ENCODE measurements at places on chromosomes 5 and 9.

GRCh38 chr5:98742396-98743073 lies 30.9 kb upstream of the RGMB start:
- DNase-seq, result no peak

DNA sequence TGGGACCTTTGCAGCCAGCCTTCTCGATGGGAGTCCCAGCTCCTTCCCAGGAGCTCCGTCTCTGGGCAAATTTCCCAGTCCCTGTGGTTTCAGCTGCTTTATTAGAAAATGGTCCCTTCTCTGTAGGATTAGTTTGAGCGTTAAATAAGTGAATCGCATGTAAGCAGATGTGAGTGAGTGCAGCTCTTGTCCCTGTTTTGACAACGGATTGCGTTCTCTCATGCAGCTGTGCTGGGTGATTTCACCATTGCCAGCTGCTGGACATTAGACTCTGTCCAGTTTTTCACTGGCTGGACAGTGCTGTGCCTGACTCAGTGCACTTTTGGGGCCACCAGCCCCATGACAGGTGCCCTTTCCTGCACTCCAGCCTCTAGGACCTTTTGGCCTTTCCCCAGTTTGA lies 11.6 kb upstream of the CEL start:
- DNase-seq, result peak; percentile 24

GRCh38 chr5:15768936-15769335 lies 269.0 kb downstream of the FBXL7 start:
- DNase-seq, result no peak

GRCh38 chr5:151691706-151692105 lies 5.0 kb upstream of the SPARC start:
- DNase-seq, result no peak

DNA sequence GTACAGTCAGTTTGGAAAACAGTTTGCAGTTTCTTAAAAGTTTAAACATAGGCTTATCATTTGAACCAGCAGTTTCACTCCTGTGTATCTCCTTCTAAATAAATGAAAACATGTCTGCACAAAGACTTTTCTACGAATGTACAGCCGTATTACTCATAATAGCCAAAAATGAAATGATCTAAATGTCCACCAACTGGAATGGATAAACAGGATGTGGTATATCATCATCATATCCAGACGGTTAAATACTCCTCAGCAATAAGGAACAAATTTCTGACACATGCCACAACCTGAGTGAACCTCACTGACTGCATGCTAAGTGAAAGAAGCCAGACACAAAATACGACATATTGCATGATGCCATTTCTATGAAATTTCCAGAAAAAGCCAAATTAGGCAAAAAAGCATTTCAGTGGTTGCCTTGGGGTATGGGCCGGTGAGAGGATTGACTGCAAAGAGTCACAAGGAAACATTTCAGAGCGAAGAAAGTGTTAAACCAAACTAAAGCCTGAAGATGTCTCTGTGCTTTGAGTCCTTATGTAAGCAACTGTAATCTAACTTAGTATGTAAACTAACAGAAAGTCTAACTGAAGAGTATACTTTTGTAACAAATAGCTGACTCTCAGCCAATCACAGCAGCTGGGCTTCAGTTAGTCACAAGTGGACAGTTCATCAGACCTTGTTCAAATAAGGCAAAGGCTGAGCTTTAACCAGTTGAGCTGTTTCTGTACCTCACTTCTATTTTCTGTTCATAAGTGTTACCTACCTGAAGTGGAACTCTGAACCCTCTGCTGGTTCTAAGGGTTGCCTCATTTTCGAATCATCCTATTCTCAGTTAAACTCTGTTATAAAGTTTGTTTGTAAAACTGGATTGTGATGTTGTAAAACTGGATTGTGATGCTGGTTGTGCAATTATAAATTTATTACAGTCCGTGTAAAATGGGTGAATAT lies 65.2 kb downstream of the TRIO start:
- DNase-seq, result no peak

- no peak for DNase-seq
Measured at GRCh38 chr9:104280711-104281110, 186.6 kb downstream of the SMC2 start.

DNA sequence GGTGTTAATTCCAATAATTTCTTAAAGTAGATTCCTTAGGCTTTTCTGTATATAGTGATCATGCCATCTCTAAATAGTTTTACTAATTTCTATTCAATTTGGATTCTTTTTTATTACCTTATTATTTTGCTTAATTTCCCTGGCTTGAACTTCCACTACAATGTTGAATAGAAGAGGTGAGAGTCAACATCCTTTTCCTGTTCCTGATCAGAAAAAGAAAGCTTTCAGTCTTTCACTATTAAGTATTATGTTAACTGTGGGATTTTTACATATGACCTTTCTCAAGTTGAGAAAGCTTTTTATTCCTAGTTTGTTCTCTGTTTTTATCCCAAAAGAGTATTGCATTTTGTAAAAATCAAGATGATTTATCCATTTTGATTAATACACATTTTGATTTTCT lies 574.5 kb upstream of the TLE4 start:
- DNase-seq, result no peak

- DNase-seq, result no peak
Measured at GRCh38 chr9:77677957-77678535, 29.9 kb upstream of the GNA14 start.

GRCh38 chr5:162769019-162769418 lies 668.4 kb upstream of the CCNG1 start:
- no peak for DNase-seq

GRCh38 chr5:117551236-117551635 lies 976.6 kb upstream of the SEMA6A start:
- no peak for DNase-seq

GRCh38 chr9:99419070-99419469 lies 197.0 kb downstream of the SEC61B start:
- DNase-seq, result no peak

- DNase-seq, result no peak
Measured at GRCh38 chr9:127447416-127448111, 3.6 kb downstream of the RPL12 start.

DNA sequence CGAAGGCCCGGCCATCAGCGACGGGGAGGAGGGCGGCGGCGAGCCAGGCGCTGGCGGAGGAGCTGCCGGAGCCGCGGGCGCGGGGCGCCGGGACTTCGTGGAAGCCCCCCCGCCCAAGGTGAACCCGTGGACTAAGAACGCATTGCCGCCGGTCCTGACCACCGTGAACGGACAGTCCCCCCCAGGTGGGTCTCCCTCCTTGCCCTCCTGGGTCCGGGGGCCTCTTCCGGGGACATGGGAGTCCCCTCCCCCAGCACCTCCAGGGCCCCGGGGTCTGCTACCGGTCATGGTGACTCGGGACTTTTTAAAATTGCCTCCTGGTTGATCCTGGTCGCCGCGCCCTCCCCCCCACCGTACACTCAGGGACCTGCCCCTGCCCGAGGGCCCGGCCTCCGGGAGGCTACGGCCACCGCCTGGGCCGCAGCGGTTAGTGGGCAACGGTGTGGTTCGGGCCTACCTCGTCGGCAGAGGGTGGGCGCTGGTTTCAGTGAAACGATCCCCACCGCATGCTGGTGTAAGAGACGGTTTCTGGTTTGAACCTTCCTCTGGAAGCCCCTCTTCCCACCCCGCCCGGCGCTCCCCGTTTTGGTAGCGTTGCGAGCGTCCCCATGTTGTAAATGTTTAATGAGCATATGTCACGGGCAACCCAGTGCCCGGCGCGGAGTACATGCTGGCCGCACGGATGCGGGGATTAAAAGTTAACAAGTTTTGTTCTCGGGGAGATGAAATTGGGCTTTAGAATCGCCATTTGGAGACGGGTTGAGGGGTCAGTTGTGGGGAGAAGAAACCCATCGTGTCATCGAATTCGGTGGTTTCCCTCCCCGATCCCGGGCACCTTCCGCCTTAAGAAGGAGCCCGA lies 1.1 kb downstream of the LARP1 start:
- DNase-seq, result no peak

DNA sequence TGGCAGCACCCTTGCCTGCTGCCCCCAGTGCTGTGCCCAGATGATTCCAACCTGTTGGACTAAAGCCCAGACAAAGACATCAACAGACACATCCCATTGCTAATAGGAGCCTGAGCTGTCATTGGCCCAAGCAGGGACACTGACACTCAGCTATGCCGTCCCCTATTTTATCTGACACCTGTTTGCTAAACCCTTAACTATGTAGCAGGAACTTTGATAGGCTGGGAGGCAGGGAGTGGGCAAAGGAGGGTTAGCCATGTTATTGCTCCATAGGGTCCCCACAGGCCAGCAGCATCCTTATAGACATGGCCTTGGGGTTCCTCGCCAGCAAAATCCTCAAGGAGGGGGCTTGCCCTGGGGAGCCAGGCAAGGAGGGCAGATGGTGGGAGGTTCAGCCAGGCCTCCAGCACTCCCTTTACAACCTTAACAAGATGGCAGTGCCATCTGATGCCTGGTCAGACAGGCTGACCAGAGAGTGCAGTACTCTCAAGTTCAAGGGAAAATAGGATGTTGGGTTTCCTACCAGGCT lies 50.4 kb upstream of the CDKN2AIPNL start:
- no peak for DNase-seq

DNA sequence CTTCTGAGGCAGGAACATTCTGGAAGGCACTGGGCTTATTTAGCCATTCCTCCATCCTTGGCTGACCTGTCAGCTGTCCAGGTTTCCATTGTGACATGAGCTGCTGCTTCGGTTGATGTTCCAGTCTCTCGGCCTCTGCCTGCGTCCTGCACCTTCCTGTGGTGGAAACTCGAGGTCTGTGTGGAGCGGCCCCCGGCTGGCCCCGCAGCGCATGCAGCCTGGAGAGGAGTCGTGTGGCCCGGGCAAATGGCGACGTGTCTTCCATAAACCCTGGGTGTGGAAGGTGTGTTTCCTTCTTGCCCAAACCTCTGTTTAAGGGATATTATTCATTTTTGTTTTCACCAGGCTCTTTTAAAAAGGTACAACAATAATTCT lies 36.5 kb upstream of the SLC9A3 start:
- no peak for DNase-seq

DNA sequence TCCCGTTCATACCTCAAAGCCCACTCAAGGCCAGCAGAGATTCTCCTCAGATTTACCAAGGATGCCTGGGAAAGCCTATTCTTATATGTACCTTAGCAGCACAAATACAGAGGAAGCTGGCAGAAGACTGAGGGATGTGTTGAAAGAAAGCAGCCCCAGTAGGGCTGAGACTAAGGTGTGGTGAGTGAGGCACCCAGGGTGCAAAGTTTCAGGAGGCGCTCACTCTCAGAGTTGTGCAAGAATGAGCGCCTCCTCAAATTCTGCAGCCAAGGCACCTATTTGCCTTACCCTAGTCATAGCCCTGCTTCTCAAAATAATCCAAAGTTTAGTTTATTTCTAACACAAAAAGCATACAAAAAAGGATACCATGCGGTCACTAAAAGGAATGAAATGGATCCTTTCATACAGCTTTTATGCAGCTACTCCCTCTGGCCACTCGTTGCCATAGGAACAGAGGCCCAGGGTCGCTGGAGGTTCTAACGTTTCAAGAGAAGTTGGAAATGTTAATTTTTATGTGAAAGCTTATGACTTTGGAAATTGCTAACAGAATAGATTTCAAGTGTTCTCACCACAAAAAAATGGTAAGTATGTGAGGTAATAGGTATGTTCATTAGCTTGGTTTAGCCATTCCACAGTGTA lies 79.7 kb upstream of the SMIM23 start:
- no peak for DNase-seq

DNA sequence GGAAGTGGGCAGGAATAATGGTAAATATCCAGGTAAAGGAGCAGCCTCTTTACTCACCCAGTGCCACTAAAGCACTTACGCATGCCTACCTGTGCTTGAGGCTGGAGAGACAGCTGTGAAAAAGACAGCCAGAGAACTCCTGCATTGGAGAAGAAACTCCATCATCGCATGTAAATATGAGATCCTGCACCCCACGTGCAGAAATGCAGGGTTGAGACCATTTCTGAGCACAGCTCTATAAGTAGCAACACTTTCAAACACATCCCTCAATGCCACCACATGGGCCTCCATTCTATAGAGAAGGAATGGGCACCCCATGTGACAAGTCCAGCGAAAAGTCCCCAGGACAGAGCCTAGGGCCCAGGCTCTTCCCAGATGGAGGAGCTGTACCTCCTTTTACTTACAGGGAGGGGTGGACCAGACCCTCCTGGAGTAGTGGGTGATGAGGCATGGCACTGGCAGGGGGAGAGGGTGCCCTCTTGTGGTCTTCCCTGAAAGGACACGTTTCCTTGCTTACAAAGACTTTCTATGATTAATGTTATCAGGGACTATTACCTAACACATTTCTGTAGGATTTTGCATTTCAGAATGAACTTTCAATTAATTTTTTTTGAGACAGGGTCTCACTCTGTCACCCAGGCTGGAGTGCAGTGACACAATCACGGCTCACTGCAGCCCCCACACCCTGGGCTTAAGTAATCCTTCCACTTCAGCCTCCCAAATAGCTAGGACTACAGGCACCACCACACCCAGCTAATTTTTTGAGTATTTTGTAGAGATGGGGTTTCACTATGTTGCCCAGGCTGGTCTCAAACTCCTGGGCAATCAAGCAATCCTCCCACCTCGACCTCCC lies 55.3 kb upstream of the IL17B start:
- no peak for DNase-seq

DNA sequence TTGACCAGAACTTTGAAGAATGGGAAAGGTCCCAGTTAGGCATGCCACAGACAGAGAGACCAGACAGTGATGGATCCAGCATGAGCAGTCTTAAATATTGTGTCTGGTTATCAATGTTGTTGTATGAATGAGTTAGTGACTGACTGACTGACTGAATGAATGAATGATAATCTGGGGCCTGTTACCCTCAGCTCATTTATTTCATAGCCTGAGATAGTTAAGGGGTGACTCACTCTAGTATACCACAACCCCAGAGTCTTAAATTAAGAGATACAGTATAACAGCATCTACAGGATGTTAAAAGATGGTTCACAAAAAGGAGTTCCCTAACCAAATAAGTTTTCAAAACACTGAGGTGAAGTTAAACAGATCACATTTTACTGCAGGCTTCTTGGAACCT lies 133.5 kb downstream of the SGCD start:
- no peak for DNase-seq

DNA sequence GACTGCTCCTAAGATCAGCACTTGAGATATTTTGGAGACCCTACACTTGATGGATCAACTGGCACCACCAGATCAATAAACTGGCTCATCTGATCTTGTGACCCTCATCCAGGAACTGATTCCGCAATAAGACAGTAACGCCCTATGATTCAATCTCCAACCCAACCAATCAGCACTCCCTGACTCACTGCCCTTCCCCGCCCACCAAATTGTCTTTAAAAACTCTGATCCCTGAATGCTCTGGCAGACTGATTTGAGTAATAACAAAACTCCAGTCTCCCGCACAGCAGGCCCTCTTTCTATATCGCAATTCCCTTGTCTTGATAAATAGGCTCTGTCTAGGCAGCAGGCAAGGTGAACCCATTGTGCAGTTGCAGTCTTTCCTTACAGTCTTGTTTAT lies 677.0 kb downstream of the LRRC70 start:
- no peak for DNase-seq

DNA sequence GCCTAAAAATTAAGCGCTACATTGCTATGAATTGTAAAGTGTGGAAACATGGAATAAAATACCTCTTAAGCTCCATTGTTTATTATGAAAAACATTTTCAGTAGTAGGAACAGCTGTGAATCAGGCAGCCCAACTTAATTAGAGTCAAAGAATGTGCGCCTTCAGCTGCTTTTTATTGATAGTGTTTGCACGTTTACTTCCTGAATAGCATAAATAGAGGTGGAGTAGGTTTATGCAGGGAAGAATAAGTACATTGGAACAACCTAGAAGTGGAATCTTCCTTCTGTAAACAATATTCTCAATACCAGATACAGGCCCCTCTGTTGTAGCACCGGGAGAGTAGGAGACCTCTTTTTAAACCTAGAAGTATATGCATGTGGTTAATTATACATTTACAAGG lies 79.9 kb downstream of the IQGAP2 start:
- no peak for DNase-seq
